CD4-positive, alpha-beta T cell treated with Interleukin-17A for 1 hour (primary cell): ENCODE measurements at places on chromosomes 13 and 19.
A peak's percentile ranks its signal among the peaks of the same experiment; 100 is the strongest.

- no peak for DNase-seq
These were observed 27.9 kb upstream of the NDUFS7 start for GRCh38 chr19:1355568-1356507.

DNA sequence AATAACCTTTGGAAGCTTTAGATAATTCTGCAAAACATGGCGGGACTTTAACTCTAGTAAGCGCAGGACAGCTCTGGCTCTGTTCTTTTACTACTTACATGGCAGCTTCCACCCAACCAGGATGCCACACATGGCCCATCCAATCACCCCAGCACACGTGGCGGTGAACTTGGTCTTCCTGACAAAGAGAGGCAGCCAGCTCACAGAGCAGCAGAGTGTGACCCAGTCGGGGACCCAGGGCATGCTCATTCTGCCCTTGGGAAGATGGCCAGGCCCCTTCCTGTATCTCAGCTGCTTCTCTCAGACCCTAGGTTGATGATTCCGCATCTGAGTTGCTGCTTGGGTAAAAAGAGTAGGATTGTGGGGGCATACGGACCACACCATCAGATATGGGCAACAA, 172.1 kb downstream of the USP12 start:
- no peak for DNase-seq

DNA sequence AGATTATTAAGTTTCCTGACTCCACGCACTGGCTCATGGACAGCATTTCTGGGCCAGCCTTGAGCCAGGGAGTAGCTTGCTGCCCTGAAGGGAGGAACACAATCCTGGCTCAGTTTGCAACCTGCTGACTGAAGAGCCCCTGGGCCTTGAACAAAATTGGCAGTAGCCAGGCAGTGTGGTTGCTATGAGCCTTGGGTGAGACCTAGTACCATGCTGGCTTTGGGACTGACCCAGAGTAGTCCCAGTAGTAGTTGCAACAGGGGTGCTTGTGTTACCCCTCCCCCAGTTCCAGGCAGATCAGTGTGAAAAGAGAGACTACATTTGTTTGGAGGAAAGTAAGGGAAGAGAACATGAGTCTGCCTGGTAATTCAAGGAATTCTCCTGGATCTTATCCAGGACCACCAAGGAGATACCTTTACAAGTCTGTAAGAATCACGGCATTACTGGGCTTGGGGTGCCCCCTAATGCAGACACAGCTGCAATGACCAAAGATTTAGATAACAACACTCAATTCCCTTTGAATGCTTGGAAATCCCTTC, 22.0 kb downstream of the ITGBL1 start:
- no peak for DNase-seq

DNA sequence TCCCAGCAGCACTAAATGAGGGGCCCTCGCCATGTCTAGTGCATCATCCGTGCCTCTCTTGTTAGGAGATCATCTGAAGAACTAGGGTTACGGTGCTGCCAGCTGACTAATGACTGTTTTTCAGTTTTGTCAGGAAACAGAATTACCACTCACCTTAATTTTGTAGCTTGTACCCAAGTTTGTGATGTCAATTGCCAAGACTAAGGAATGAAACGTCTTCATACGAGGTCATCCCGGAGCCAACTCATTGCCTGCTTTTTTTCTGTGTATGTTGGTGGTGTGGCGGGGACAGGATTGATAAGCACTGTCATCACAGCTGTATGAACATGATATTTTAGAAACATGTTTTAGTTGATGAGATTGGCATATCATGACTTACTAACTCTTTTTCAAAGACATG, 100.6 kb downstream of the TNFRSF19 start:
- DNase-seq, result no peak

DNA sequence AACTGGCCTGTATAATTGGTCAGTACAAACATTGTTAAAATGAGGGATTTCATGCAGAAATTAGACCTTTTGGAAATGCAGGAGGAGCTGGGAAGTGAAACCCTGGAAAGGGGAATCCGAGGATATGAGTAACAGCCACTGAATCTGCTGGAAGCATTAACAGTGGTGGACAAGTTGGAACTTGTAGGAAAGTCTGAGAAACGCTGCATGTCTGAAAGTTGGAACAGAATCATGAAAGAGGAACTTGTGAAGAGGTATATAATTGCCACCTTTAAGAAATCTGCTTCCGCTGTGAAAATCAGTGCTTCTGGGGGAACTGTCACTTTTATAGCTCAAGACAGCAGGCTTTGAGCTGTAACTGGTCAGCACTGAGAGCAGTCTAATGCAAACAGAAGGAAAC, 716.5 kb upstream of the PRR20A start:
- no peak for DNase-seq

GRCh38 chr13:27643334-27644132, 21.8 kb downstream of the POLR1D start:
- no peak for DNase-seq

DNA sequence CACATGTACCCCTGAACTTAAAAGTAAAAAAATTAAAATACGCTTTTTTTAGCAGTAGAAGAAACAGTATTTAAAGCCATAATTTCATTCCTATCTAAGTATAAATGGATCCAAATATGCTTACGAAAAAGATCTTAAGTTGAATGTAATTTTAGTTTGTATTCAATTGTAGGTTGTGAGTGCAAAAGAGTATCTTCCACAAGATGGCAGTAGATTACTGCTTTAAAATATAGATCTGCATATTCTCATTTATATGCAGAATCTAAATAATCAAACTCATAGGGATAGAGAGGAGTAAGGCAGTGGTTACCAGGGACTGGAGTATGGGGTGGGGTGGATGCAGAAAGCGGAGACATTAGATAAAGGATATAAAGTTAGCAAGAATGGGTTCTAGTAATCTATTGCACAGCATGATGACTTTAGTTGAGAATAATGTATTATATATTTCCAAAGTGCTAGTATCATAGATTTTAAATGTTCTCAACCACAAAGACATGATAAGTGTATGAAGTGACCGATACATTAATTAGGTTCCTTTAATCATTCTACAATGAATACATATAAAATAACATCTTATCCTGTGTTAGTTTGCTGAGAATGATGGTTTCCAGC, 14.2 kb downstream of the OR7A17 start:
- no peak for DNase-seq

DNA sequence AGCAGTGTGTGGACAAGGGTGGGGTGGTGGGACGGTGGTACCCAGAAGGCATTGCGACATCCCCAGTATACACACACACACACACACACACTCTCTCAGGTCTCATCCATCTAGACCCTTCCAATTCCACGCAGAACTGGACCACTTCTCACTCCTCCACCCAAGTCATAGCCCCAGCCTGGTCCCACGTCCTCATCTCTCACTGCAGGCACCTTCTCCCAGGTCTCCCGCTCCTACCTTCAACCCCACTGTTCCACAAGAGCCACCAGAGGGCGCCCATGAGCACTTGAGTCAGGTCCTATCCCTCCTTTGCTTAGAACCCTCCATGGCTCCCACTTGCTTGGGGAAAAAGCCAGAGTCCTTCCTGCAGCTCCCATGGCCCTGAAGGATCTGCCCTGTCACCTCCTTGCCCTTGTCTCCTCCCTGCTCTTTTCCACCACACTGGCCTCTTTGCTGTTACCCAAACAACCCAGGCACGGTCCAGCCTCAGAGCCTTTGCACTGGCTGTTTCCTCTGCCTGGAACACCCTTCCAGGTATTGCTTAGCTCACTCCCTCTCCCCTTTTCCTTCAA, 62.6 kb downstream of the IER2 start:
- peak; percentile 78 for DNase-seq

GRCh38 chr13:80251403-80251802, 89.5 kb downstream of the SPRY2 start:
- no peak for DNase-seq

DNA sequence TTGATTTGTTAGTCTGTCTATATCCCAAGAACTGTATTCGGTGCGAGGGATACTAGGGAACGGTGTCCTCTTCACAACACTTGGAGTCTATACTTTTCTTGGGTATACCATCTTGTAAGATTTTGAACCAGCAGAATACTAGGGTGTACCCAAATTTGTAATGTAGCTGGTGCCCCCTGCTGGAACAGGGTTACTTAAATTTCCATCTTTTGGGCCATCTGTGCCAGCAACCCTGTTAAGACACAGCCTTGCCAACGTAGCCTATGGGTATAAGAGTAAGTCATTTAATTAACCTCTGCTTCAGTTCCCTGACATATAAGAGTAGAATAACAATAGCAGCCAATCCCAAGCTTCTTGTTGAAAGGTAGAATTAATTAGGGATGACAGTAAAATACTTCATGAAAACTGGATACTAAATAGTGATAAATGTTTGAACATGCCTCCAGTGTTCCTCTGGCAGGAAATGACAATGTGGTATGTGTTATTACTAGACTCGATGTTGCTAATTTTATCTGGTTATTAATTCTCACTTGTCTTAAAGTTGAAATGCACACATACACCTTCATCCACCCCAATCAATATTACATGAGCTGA, 607.6 kb downstream of the FGF9 start:
- DNase-seq, result peak; percentile 77

- DNase-seq, result no peak
These were observed 4.3 kb downstream of the TBC1D17 start for GRCh38 chr19:49881672-49882394.
